ENCODE measurements at places on chromosomes 6 and 20.

DNA sequence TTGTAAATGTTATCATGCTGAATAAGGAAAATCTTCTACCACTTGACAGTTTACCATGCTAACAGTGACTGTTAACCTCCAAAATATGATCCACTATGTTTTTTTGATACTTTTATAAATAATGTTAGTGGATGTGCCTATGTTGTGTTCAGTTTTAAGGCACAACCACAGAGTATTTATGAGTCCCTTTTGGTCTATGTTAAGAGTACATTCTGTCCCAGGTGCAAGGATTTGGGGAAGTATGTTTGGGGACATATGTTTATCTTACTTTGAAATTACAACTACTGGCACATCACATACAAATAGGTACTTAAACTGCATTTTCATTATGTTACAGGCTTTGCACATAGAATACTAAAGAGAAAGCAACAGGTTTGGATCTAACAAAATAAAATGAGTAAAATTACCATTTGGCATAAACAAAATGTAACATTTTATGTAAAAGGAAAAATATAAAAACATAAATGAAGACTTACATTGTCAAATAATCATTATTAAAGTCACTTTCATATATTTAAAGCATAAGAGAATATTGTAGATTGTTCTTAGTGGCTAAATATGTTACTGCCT, 71.2 kb downstream of the SESN1 start:
- DNase-seq, result no peak

DNA sequence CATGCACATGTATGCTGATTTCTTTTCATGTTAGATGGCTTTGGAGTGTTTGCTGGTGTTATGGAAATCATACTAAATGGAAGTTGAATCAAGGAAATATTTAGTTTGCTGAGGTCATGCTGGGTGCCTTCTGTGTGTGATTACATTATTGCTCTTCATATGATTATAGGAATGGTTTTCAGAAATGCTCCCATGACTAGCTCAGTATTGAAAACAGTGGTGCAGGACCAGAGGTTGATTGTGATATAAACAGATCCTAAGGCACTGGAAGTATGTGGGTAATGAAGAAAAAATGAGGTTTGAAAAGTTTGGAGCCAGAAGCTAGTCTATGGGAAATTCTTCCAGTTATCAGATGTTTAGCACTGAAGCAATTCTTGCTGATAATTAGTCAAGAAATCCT, 693.1 kb downstream of the UTRN start:
- DNase-seq, result no peak

DNA sequence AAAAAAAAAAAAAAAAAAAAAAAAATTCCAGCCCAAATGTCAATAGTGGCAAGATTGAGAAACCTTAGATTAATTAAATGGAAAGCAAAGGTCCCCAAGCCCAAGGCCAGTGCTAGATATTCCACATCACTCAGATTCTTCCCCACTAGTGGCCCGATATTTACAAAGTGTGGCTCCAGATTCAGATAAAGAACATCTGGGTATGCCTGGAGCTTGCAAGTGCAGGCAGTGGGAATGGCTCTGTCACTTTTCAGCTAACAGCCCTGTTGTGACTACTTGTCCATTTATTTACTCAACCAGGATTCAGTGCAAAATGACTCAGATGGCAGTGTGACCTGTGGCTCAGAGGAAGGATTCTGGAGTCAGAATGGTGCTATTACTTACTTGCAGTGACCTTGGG, 8.2 kb upstream of the KCNB1 start:
- no peak for DNase-seq

DNA sequence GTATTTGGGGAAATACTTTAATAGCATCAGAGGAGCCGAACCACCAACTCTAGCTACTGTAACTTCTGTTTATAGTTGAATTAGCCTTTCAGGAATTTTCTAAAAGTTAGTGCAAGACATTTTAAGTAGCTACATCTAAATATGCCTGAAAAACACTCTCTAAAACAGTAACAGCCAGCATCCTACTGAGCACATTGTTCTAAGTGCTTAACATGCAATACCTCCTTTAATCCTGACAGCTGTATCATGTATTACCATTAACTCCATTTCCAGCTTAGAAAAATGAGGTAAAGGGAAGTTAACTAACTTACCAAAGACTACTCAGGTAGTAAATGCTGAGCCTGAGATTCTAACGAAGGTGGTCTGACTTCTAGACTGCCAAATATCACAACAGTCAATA, 120.7 kb downstream of the DST start:
- DNase-seq, result no peak

DNA sequence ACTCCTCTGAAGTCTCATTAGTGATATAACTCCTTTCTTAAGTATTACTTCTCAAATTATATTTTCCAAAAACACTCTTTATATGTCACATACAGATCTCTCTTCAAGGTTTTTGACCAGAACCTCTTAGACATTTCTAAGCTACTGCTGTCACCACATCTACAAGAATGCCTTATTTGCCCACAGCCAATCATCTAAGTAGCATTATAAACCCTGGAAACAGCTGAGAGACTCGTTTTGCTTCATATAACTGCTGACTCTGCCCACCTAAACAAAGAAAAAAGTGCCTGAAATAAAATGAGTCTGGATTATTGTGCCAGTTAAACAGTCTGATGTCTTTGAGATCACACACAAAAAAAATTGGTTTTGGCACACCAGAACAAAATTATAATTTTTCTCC, 165.9 kb downstream of the COL9A1 start:
- no peak for DNase-seq

DNA sequence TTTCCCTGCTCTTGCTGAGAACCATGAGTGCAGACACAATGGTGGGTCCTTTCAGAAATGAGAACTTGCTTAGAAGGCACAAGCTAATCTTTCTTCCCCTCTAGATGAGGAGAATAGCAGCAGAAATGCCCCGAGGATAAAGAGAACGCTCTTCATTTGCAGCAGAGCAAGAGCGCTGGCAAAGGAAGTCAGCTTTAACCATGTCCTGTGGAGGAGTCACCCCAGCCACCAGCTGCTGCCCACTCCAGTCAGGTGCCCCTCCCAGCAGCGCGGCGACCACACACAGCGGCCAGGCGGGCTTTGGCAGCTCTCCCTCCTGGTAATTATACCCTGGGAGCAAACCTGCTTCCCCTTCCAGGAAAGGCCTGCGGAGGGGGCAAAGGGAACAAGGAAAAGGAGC, 42.4 kb upstream of the EMILIN3 start:
- no peak for DNase-seq

- DNase-seq, result no peak
Measured at GRCh38 chr6:70549327-70549726, 17.4 kb upstream of the SDHAF4 start.

DNA sequence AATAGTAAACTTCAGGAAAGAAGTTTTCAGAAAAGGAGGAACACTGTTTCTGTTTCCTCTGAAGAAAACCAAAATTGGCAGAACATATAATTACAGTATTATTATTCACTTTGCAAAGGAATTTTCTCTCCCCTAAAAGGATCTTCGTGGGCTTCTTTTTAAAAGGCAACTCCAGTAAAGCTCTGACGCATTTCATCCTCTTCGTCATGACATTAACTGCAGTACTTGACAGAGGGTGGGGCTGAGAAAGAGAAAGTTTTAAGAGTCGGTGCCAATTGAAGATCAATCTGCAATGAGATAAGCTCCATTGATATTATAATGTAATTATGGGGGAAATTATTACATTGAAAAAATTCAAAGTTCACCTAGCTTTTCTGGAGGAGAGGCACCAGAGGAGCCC, 75.8 kb downstream of the MYB start:
- DNase-seq, result no peak

DNA sequence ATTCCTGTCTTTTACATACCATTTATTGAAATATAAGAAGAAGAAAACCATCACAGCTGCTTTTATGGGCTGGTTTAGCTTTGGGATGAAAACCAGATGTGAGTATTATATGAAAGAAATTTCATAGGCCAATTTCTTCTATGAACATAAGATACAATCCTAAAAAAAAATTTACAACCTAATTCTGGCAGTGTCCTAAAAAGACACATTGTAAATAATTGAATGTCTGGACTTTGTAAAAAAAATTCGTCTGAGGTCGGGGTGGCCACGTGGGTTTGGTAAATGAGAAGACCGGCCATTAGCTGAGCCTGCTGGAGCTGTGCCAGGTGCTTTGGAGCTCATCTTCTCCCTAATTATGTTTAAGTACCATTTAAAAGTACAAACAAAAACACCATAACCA, 26.8 kb downstream of the DACT2 start:
- no peak for DNase-seq

- DNase-seq, result no peak
Measured at GRCh38 chr6:169620171-169621130, 81.4 kb downstream of the WDR27 start.

GRCh38 chr6:73738367-73739028, 42.5 kb downstream of the CD109 start:
- DNase-seq, result no peak

- no peak for DNase-seq
Measured at GRCh38 chr6:155039618-155040017, 44.5 kb downstream of the TIAM2 start.

DNA sequence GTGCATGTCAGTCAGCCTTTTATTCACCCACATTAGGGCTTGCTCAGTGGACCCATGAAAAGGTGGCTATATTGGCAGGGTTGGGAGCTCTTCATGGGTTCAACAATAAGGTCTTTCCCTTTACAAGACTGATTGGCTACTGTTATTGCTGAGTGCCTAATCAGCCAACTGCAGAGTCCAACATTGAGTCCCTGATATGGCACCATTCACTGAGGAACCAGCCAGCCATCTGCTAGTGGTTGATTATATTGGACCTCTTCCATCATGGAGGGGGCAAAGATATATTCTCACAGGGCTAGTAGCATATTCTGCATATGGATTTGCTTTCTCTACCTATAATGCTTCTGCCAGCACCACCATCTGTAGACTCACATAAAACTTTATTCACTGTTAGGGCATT, 69.9 kb downstream of the CDKAL1 start:
- DNase-seq, result no peak

DNA sequence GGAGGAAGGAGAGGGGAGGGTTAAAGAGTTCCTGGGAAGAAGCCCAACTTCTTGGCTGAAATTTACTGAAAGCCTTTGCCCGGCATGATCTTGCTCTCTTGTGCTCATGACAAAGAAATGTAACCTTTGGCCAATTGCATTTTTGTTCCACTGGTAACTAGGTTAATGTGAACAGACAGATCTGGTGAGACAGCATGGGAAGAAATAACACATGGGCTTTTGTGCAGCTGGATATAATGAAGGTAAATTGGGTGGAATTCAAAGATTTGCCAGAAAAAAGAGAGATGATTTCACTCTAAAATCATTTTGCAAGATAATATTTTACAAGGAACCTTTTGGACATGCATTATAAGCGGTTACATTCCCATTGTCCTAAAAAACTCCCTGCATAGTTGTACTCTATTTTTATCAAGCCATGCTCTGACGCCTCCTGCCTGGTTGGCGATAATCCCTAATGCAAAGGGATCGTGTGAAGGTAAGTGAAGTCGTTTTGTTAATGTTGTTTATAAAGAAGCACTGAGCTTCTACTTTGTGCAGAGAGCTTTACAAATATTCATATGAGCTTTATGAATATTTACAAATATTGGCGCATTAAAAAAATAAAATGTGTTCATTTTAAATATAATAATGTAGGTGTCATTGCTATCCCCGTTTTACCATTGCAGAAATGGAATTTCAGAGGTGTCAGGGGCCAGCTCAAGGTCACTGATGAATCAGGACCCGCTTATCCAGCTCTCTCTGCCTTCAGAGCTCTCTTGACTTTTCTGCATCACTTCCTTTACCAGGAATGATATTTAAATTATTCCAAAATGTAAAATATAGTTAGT, 161.3 kb upstream of the AGPAT4 start:
- DNase-seq, result no peak

DNA sequence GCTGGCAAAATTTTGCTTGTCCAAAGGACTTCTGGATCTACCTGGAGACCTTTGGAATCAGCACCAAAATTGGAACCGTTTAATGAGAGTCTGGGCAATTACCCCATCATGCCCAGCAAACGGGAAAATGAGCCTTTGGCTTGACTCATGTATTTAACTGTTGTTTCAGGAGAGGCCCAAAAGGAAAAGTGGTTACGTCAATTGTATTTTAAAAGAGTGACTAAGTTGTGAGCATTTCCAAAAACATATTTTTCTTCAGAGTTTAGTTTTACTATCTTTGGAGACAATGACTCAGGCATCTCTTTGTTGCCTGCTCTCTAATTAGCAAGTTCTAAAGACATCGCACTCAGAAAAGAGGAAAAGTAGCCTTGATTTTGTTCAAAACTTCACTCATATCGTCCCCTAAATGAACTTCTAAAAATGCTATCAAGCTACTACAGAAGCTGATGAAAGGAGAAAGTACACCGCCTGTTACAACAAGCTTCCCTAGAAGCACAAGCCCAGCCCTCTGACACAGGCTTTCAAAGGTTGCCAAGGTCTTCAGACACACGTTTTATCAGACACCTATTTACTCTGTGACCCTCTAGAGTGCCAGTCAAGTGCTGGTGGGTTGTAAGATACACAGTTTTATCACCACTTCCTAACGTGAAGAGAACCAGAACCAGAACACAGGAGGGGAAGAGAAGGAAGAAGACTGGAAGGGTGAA, 146.2 kb downstream of the TBX18 start:
- no peak for DNase-seq

GRCh38 chr20:14878676-14879019, 541.2 kb upstream of the FLRT3 start:
- no peak for DNase-seq

- peak; percentile 61 for DNase-seq
Measured at GRCh38 chr6:52063584-52064344, 23.6 kb downstream of the PKHD1 start.

GRCh38 chr6:68628161-68628560, 6.9 kb upstream of the ADGRB3 start:
- no peak for DNase-seq

DNA sequence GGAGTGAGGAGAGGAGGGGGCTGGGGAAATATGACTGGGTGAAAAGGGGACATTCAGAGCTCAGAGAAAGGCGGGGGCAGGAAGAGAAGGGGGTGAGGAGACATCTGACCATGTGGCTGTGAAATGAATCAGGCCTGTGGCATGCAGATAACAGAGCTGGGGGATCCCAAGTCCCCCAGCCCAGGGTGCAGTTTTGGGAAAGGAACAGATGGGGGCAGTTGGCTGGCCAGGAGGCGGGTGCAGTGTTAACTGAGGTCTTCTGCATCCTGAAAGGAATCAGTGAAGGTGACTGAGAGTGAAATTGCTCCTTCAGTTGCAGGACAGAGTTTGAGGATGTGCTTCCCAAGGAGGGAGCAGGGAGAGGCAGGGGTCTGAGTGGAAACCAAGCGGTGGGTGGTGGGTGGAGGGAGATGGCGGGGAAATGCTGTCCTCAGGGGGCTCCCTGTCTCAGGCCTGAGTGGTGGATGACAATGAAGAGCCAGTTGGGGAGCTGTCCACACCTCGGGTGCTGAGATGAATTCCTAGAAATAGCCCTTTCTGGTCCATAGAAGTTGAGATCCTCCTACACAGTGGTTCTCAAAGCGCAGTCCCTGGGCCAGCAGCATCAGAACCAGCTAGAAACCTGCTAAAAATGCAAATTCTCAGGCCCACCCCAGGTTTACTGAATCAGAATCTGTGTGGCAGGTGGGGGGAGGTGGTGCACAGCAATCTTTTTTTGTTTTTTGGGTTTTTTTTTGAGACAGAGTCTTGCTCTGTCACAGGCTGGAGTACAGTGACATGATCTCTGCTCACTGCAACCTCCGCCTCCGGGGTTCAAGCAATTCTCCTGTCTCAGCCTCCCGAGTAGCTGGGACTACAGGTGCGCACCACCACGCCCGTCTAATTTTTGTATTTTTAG, 26.0 kb upstream of the CCDC167 start:
- no peak for DNase-seq

- no peak for DNase-seq
Measured at GRCh38 chr6:109506841-109507240, 23.8 kb upstream of the ZBTB24 start.

Data from stimulated activated CD4-positive, alpha-beta T cell treated with anti-CD3 and anti-CD28 coated beads, Interleukin-2, amount 100 ng/mL, for 24 hours (primary cell).